Kasumi-1 (cell line): ENCODE measurements at places on chromosomes 4 and X.

DNA sequence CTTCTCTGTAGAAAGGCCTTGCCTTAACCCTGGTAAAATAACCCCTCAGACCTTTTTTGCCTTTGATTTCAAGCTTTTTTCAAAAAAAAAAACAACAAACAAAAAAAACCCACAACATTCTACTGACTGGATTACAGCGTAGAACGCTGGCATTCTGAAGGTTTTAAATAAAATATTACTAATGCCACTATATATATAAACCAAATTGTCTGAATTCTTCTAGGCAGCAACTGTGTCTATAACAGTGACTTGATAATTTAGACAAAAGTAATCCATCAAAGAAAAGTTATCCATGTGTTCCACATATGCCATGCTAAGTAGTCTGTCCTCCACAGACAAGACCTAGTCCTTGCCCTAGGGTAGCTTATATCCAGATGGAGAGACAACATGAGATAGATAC, 33.6 kb upstream of the CXCL8 start:
- DNase-seq = no peak

DNA sequence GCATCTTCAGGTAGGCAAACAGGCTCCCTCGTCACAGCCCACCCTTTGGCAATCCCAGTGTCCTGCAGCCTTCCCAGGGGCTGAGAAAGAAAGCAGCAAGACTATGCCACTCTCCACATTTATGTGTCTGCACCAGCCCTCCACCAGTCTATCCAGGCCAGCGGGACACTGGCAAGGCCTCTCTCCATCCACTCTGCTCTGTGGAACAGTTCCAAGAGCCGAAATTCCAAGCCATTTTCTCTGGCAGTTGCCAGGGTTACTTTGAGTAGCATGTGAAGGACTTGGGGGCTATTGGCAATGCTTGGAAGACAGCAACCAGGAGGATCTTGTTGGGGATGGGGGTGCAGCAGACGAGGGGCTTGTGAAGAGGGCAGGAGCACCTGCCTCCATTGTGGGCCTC, 52.1 kb downstream of the TSC22D3 start:
- no peak for DNase-seq

- DNase-seq = no peak
These were observed 202.1 kb downstream of the GPC3 start for GRCh38 chrX:133783274-133783673.

- DNase-seq = no peak
These were observed 622.0 kb downstream of the CENPC start for GRCh38 chr4:66923081-66923865.

DNA sequence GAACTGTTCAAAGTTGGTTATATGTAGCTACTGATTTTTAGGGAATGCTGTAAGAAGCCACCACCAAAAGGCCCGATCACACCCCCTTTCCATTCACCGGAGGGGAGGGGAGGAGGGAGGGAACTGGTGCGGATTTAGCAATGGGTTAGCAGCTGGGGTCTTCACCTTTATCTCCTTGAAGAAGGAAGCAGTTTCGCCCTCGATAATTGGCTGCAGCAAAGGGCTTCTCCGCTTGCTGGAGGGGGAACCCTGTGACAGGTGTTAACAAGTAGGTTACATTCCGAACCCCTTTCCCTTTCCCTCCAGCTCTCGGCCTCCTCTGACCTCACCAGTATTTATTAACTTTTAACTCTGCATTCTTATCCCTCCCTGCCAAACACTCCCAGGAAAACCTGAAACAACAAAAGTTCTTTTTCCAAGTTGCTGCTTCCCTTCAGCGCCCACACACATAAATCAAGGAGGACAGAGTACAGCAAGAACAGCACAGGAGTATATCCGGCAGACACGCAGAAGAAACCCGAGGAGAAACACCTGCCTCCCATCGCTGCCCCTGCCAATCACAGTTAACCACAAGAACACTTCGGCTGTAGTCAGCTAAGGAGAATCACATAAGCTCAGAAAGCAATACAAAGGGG, 39.8 kb upstream of the NAP1L5 start:
- no peak for DNase-seq

DNA sequence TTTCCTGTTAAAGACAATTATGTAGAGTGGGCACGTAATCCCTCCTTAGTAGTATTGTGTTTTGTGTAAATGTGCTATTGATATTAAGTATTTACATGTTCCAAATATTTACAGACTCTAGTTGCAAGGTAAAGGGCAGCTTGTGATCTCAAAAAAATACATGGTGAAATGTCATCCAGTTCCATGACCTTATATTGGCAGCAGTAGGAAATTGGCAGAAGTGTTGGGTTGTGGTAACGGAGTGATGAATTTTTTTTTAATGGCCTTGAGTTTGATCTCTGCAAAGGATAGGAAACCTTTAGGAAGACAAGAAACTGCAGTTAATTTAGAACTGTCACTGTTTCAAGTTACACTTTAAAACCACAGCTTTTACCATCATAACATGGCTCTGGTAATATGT, 74.3 kb downstream of the NPNT start:
- DNase-seq = no peak

DNA sequence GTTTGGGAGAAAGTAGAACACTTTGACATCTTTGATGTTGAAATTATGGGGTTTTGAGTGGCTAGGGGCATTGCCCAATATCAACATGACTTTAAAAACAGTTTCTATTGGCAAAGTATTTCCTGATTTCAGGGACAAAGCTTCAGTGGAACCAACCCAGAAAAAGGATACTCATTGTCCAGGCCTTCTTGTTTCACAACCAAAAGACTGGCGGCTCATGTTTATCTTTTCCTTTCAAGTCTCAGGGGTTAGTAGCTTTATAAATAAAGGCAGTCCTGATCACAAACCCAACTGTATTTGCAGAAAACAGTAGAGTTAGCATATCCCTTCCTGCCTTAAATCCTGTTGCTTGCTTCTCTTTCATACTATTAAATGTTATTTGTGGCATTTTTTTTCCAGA, 119.1 kb downstream of the SLITRK2 start:
- DNase-seq = no peak

- no peak for DNase-seq
These were observed 12.2 kb downstream of the MGAT4D start for GRCh38 chr4:140485939-140486338.
